ENCODE measurements at places on chromosomes 16 and 17.

DNA sequence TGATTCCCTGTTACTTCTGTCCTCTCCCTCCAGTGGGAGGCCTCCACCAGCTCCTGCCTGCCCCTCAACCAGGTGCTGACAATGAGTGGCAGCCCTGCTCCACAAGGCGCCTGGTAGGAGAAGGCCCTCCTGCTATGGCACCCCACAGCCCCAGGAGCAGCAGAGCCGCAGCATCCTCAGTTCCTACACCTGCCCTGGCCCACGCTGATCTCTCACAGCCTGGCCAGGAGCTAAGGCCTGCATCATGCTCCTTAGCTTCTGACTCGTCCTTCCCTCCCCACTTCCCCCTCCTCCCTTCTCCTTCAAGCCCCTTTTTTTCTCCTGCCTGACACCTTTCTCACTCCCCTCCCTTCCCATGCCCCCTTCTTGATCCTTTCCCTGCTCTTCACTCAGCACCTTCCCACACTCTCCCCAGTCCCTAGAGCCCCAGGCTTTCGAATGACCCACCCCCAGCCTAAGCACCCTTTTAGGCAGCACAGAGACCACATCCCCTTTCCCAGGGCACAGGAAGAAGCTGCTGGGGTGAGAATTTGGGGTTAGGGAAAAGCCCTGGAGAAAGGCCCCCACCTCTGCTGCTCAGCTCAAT, 6.5 kb downstream of the PROCA1 start:
- DNase-seq: no peak

- DNase-seq: no peak
Observed at GRCh38 chr17:82983510-82984248, 95.7 kb upstream of the METRNL start.

GRCh38 chr17:16932611-16933010, 39.3 kb downstream of the TNFRSF13B start:
- DNase-seq: no peak

DNA sequence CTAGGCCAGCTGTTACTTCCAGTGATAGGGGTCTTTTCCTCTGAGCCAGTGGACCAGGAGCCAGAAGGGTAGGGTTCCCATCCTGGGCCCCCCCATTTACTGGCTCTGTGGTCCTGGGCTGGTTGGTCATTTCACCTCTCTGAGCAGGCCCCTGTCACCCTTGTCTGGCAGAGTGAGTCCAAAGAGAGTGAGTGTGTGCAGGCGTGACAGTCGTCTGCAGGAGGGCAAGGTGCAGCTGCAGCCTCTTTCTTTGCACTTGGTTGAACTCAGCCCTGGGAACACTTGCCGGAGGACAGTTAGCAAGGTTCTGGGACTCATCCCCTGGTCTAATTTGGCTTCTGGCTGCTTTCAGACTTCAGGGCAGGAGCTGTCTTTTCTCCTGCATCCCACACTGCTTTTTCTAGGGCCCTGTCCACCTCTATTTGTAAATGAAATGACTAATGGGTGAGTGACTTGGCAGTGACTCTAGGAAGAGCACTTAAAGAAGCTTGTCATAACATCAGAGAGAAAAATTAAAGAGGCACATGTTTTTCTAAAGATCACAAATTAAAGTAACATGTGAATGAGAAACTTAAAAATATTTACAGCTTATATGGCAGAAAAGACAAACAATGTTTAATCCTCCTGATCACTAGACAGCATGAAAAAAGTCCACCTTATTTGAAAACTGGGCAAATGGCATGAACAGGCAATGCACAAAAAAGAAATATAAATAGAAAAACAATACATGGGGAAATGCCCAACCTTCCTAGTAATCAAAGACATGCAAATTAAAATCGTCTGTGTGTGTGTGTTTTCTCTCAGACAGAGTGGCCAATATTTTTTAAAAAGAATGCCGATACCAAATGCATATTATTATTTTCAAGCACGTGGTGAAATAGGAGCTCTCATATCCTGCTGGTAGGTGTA, 137.5 kb downstream of the NTN1 start:
- DNase-seq: no peak

- DNase-seq: no peak
Observed at GRCh38 chr16:78822509-78822908, 723.1 kb downstream of the WWOX start.
